ENCODE measurements at places on chromosomes 12 and 14. TPM values are rescaled to one million over a fixed set of nuclear protein-coding genes. Genes with fewer than 3 reads are reported as not detected.

GRCh38 chr14:68268719-68269118, 449.1 kb downstream of the RAD51B start:
- peak overlapping the region; percentile 22 for H3K4me3 ChIP-seq
- peaks cover 2% of the 10 kb centered on the region for H3K36me3 ChIP-seq
- no peak for DNase-seq
- H3K27me3 ChIP-seq, result no peaks in the 10 kb centered on the region
- peaks cover 25% of the 10 kb centered on the region for H3K4me1 ChIP-seq

DNA sequence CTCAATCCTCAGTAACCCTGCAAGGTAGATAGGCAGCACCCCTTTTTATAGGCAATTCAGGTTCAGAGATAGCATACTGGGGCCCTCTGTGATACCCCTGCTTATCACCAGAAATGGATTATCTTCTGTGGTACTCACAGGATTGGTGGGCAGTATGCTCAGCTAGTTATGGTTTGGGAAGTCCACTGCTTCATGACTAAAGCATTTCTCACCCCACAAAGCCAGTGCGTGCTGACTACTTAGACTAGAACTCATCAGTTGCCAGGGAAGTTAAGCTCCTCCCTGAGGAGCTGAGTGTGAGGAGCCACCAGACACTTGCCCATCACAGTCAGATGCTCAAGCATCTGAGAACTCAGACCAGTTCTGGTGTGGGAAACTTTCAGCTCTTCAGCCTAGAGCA, 76.3 kb downstream of the SCAF11 start:
- no peak overlapping the region for H3K4me3 ChIP-seq
- H3K4me1 ChIP-seq, result peaks cover 2% of the 10 kb centered on the region
- no peak overlapping the region for H3K27ac ChIP-seq
- no peaks in the 10 kb centered on the region for H3K27me3 ChIP-seq
- no peak for DNase-seq

Gene SARNP
- total RNA-seq, result 82.4 TPM

Gene CLEC2B
- total RNA-seq, result 89.7 TPM

Gene NPFF
- not detected for total RNA-seq

- no peaks in the 10 kb centered on the region for H3K27me3 ChIP-seq
- no peaks in the 10 kb centered on the region for H3K36me3 ChIP-seq
- no peak overlapping the region for H3K4me3 ChIP-seq
- H3K4me1 ChIP-seq, result no peaks in the 10 kb centered on the region
Observed at GRCh38 chr14:27863166-27863565, 903.4 kb upstream of the FOXG1 start.

GRCh38 chr12:52524898-52525591, 4.9 kb upstream of the KRT5 start:
- peaks cover 10% of the 10 kb centered on the region for H3K4me1 ChIP-seq
- H3K27me3 ChIP-seq, result peaks cover 6% of the 10 kb centered on the region
- H3K36me3 ChIP-seq, result no peaks in the 10 kb centered on the region
- DNase-seq, result no peak
- no peak overlapping the region for H3K4me3 ChIP-seq

DNA sequence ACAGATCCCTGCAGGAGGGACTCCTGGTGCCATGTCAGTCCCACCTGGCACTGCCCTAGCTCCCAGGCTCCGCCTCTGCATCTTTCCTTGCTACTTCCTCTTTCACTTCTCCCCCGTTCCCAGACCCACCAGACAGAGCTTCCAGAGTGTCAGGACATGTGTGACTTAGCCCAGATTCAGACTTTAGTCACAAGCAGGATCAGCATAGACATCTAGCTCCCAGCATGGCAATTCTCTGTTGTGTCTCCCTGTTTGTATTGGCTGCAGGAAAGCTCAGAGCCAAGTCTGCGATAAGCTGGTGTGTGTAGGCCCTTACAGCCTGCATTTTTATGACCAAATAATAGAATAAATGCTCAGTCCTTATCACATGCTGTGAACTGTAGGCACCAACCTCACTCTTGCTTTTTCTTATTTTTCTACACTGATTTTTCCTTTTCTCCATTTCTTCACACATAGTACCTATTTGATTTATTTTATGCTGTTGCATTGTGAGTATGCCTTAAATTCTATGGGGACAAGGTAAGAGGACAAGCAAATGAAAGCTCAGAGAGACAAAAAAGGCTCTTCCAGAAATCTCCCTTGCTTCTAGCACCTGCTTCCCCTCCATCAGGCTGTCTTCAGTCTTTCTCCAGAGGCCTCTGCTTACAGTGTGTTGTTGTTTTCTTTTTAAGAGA, 5.9 kb downstream of the DHRS2 start:
- no peak overlapping the region for H3K4me3 ChIP-seq
- no peaks in the 10 kb centered on the region for H3K4me1 ChIP-seq
- no peak for DNase-seq
- no peaks in the 10 kb centered on the region for H3K36me3 ChIP-seq
- no peak overlapping the region for H3K27ac ChIP-seq

DNA sequence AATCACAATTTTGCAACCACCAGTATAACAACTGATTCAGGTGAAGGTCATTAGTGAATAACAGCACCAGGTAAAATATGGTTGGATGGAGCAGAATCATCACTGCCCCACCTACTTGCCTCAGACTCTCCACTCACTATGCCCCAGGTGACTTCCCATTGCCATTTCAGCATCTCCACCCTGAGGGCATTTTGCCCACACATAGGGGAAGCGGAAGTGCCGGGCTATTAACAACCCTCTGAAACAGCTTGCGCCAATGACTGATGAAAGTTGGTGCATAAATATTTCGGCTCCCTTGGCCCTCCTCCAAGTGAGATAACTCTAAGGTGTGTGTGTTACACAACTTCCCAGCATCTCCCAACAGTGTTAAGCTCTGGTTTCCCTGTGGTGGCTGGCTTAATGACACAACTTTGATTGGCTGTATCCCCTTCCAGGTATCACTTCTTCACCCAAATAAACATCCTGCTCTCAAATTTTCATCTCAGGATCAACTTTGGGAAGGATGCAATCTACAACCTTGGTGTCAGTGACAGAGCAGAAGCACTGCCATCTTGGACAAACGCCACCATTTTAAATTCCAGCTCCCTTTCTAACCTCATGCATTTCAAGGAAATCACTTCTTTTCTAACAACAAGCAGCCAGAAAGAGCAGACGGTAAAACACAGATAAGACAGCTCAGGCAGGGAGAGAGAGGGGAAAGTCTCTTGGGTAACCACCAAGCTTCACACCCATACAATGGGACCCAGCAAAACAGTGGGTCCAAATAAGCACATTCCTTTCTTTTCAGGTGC, 73.6 kb upstream of the PPP2R5C start:
- H3K27ac ChIP-seq, result no peak overlapping the region
- H3K4me3 ChIP-seq, result no peak overlapping the region
- DNase-seq, result no peak
- H3K36me3 ChIP-seq, result no peaks in the 10 kb centered on the region
- no peaks in the 10 kb centered on the region for H3K4me1 ChIP-seq
- peaks cover 11% of the 10 kb centered on the region for H3K27me3 ChIP-seq

DNA sequence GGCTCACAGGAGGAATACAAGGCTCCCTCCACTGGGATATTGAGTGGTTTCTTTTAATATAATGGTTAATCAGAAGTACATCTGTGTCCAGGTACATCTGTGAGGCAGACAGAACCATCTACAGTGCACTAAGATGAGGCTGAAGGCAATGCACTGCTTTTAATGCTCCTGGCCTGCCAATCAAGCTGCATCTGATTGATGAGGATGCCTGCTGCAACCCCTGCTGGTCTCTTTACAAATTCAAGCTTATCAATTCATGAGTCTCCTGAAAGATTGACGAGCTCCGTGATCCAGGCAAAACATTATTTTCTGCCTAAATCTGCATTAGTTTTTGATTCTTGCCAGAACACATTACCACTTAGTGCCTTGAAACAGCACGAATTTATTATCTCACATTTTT, 1139.1 kb downstream of the AACS start:
- no peaks in the 10 kb centered on the region for H3K4me1 ChIP-seq
- H3K27me3 ChIP-seq, result no peaks in the 10 kb centered on the region
- no peak for DNase-seq
- H3K4me3 ChIP-seq, result no peak overlapping the region
- H3K36me3 ChIP-seq, result no peaks in the 10 kb centered on the region
- H3K27ac ChIP-seq, result no peak overlapping the region

Gene GPX2
- total RNA-seq, result not detected

Gene ACTN1
- total RNA-seq, result 63.8 TPM

GRCh38 chr12:95683418-95683817, 107.1 kb downstream of the NTN4 start:
- H3K27ac ChIP-seq, result no peak overlapping the region
- H3K27me3 ChIP-seq, result no peaks in the 10 kb centered on the region
- no peaks in the 10 kb centered on the region for H3K36me3 ChIP-seq
- no peak for DNase-seq

DNA sequence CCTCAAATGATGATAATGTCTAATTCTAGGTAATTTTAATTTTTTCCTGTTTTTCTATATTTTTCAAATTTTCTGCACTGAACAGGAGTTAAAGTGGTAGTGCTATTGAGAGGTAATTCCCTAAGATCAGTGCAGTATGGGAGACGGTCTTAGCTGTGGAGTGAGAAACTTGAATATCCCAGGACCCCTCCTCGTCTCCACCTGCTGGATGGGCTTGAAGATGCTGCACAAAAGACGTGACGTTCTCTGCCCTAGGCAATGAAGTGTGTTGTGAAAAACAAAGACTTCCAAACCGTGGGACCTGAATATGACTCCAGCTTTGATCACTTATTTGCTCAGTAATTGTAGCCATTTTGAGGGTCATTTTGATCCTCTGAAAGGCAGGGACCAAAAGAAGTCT, 298.1 kb downstream of the VRK1 start:
- peaks cover 5% of the 10 kb centered on the region for H3K27me3 ChIP-seq
- H3K27ac ChIP-seq, result no peak overlapping the region
- H3K4me1 ChIP-seq, result no peaks in the 10 kb centered on the region
